Cortex of kidney (tissue), 1 donor: ENCODE measurements at places on chromosomes 12 and 14.

GRCh38 chr12:45599196-45599595, 130.3 kb upstream of the ARID2 start:
- DNase-seq = no peak

- DNase-seq = no peak
Measured at GRCh38 chr12:53601296-53601847, 24.8 kb downstream of the ATF7 start.

DNA sequence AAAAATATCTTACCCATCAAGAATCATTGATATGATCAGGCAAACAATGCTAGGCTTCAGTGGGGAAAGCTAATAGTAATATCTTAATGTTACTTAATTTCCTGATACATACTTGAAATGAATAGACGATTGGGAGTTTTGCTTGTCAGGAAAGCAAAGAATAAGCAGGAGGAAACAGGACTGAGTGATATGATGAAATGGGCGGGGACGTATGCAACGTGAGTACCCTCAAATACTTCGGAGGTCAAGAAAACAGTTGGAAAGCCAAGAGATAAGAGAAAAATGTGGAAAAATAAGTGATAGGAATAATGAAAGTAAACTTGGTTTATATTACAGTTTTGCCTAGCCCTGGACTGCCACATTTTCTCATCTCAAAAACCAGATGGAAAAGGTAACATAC, 49.2 kb downstream of the METTL25 start:
- DNase-seq = no peak

- DNase-seq = no peak
Measured at GRCh38 chr12:30622509-30622908, 73.2 kb downstream of the IPO8 start.

- no peak for DNase-seq
Measured at GRCh38 chr12:2416158-2416557, 363.4 kb downstream of the CACNA1C start.

- DNase-seq = no peak
Measured at GRCh38 chr14:61342486-61342885, 21.1 kb downstream of the PRKCH start.
